ENCODE measurements at places on chromosomes 12 and 14. TPM values are rescaled to one million over a fixed set of nuclear protein-coding genes. Genes with fewer than 3 reads are reported as not detected.

Gene PELI2
- 12.5 TPM for total RNA-seq

Gene GPR84
- not detected for total RNA-seq

GRCh38 chr14:85688006-85688405 lies 158.1 kb downstream of the FLRT2 start:
- H3K27me3 ChIP-seq = no peaks in the 10 kb centered on the region
- peaks cover 5% of the 10 kb centered on the region for H3K4me1 ChIP-seq
- DNase-seq = peak; percentile 19
- no peaks in the 10 kb centered on the region for H3K36me3 ChIP-seq

GRCh38 chr12:64895526-64895925 lies 71.1 kb downstream of the TBC1D30 start:
- DNase-seq = no peak
- H3K27ac ChIP-seq = no peak overlapping the region
- H3K27me3 ChIP-seq = no peaks in the 10 kb centered on the region
- no peaks in the 10 kb centered on the region for H3K36me3 ChIP-seq
- H3K4me1 ChIP-seq = peaks cover 2% of the 10 kb centered on the region

- no peak overlapping the region for H3K4me3 ChIP-seq
- H3K4me1 ChIP-seq = peaks cover 33% of the 10 kb centered on the region
- H3K36me3 ChIP-seq = no peaks in the 10 kb centered on the region
- H3K27me3 ChIP-seq = no peaks in the 10 kb centered on the region
- DNase-seq = peak; percentile 38
- H3K27ac ChIP-seq = peak overlapping the region; percentile 65
Observed at GRCh38 chr12:27193854-27194544, 50.1 kb upstream of the STK38L start.

- H3K27me3 ChIP-seq = no peaks in the 10 kb centered on the region
- H3K4me3 ChIP-seq = no peak overlapping the region
- H3K27ac ChIP-seq = no peak overlapping the region
- DNase-seq = peak; percentile 8
Observed at GRCh38 chr12:77947330-77947729, 116.6 kb downstream of the NAV3 start.

DNA sequence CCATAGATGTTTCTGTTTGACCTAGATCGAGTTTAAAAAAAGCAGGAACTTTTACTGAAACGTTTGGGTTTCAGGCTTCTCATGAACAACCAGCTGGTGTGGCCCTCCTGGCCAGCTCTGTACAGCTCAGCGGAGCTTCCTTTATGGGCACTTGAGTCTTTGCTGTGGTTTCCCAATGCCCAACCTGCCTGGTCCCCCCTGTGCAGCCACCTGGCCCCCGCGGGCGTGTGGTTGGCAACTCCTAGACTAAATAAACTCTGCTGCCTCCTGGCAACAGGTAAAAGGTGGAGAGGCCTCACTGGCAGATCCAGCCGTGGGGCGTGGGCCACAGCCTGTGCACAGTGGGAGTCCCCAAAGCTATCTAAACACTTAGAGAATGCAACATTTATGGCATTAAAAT lies 38.7 kb downstream of the ADGRD1 start:
- H3K27ac ChIP-seq = no peak overlapping the region
- no peaks in the 10 kb centered on the region for H3K36me3 ChIP-seq
- no peaks in the 10 kb centered on the region for H3K27me3 ChIP-seq
- DNase-seq = no peak
- no peak overlapping the region for H3K4me3 ChIP-seq
- H3K4me1 ChIP-seq = no peaks in the 10 kb centered on the region

- H3K4me3 ChIP-seq = no peak overlapping the region
- no peaks in the 10 kb centered on the region for H3K27me3 ChIP-seq
- no peak overlapping the region for H3K27ac ChIP-seq
- DNase-seq = no peak
- no peaks in the 10 kb centered on the region for H3K36me3 ChIP-seq
- H3K4me1 ChIP-seq = no peaks in the 10 kb centered on the region
Observed at GRCh38 chr12:113845900-113846674, 120.0 kb downstream of the RBM19 start.

- no peaks in the 10 kb centered on the region for H3K36me3 ChIP-seq
- no peaks in the 10 kb centered on the region for H3K4me1 ChIP-seq
- DNase-seq = no peak
- H3K27ac ChIP-seq = no peak overlapping the region
- no peaks in the 10 kb centered on the region for H3K27me3 ChIP-seq
Observed at GRCh38 chr12:106724934-106725333, 49.5 kb upstream of the RIC8B start.

Gene KTN1
- 150 TPM for total RNA-seq

GRCh38 chr12:79415746-79416435 lies 274.9 kb downstream of the PAWR start:
- H3K27ac ChIP-seq = peak overlapping the region; percentile 84
- peak; percentile 69 for DNase-seq
- no peaks in the 10 kb centered on the region for H3K27me3 ChIP-seq
- H3K4me1 ChIP-seq = peaks cover 30% of the 10 kb centered on the region

DNA sequence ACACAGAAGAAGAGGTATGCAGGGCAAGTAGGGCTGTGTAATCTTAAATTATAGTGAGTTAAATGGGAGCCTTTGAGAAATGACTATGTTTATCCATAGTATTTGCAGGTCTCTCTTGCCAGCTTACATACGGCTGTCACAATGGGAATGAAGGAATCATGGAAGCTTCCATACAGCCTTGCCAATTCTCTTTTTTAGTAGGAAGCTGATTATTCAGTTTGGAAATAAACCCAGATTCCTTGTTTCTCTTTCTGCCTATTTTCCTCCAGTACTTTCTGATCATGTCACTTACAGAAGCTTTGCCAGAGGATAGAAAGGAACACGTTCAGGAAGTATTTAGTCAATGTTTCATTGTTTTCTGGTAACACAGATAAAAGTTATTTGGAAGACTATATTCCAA lies 217.4 kb upstream of the DIO2 start:
- no peak overlapping the region for H3K27ac ChIP-seq
- DNase-seq = no peak
- H3K4me1 ChIP-seq = no peaks in the 10 kb centered on the region
- no peaks in the 10 kb centered on the region for H3K36me3 ChIP-seq
- H3K4me3 ChIP-seq = no peak overlapping the region
